ENCODE measurements at places on chromosomes 2 and 18. TPM values are rescaled to one million over a fixed set of nuclear protein-coding genes. Genes with fewer than 3 reads are reported as not detected.

The GNAL gene
- 35.4 TPM for total RNA-seq

The SCN1A gene
- not detected for total RNA-seq

The UGT1A5 gene
- not detected for total RNA-seq

The RESP18 gene
- not detected for total RNA-seq

GRCh38 chr2:55013936-55014335 is 36.3 kb downstream of the RTN4 start:
- H3K4me3 ChIP-seq, result no peak overlapping the region
- peaks cover 48% of the 10 kb centered on the region for H3K4me1 ChIP-seq
- DNase-seq, result no peak
- H3K27ac ChIP-seq, result peak overlapping the region; percentile 93

DNA sequence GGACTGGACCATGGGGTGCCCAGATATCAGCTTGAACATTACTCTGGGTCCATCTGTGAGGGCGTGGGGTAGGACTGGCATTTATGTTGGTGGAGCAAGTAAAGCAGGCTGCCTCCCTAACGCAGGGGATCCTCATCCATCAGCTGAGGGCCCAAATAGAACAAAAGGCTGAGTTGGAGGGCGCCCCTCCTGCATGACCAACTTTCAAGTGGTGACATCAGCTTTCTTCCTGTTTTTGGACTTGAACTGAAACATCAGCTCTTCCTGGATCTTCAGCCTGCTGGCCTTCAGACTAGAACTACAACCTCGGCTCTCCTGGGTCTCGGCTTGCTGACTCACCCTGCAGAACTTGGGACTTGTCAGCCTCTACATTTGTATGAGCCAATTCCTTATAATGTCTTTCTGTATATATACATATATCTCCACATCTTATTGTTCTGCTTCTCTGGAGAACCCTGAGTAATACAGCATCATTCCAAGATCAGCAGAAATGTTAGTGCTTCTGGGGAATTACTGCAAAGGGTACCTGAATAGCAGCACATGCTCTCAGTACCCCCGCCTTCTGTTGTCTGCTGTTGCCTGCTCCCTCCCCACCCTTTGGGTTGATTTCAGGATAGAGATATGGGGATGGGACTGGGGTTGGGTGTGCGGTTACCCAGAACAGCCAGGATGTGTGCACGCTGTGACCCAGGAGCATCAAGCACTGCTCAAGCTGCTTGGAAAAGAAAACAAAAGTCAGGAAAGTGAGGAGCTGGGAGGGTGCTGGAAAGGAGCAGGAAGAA is 20.0 kb downstream of the TMEM127 start:
- no peak overlapping the region for H3K4me3 ChIP-seq
- peaks cover 63% of the 10 kb centered on the region for H3K4me1 ChIP-seq
- no peak overlapping the region for H3K27ac ChIP-seq
- no peak for DNase-seq
- H3K27me3 ChIP-seq, result no peaks in the 10 kb centered on the region
- H3K36me3 ChIP-seq, result no peaks in the 10 kb centered on the region

GRCh38 chr2:138454761-138455160 is 46.8 kb upstream of the SPOPL start:
- H3K4me3 ChIP-seq, result no peak overlapping the region
- H3K27ac ChIP-seq, result no peak overlapping the region
- no peak for DNase-seq
- H3K4me1 ChIP-seq, result no peaks in the 10 kb centered on the region
- H3K27me3 ChIP-seq, result no peaks in the 10 kb centered on the region

DNA sequence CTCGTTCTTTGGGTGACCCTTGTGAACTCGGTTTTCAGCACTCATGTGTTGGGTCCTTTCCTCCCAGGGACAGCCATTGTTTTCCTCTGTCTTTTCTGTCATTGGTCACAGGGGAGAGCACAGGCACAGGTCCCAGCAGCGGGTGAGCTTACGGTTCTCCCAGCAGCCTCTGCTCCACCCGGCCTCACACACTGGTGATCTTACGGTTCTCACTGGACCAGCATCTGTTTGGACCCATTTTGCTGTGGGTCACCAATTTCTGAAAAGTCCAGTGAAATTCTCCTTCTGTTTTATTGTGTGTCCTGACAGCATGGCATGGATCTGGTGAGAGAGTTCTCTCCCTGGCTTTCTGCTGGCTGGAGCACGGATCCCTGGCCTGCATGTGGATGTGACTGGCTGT is 49.8 kb upstream of the ANKRD62 start:
- H3K4me1 ChIP-seq, result no peaks in the 10 kb centered on the region
- no peak overlapping the region for H3K4me3 ChIP-seq
- no peaks in the 10 kb centered on the region for H3K36me3 ChIP-seq

GRCh38 chr2:19547321-19547720 is 188.9 kb upstream of the OSR1 start:
- H3K27ac ChIP-seq, result no peak overlapping the region
- H3K4me1 ChIP-seq, result no peaks in the 10 kb centered on the region
- no peaks in the 10 kb centered on the region for H3K36me3 ChIP-seq
- H3K27me3 ChIP-seq, result no peaks in the 10 kb centered on the region
- no peak for DNase-seq
- no peak overlapping the region for H3K4me3 ChIP-seq

DNA sequence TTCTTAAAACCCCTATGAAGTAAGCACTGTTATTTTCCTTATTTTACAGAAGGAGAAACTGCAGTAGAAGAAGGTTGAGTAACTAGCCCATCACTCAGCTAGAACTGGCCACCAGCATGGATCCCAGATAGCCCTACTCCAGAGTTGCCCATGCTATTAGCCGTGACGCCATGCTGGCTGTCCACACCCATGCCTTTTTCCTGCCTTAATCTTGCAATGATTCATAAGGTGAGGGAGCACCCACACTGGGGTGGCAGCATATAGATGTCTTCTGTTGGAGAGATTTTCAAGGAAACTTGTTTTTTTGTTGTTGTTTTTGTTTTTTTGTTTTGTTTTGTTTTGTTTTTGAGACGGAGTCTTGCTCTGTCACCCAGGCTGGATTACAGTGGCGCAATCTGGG is 204.1 kb upstream of the HAAO start:
- no peak overlapping the region for H3K27ac ChIP-seq
- no peaks in the 10 kb centered on the region for H3K36me3 ChIP-seq
- H3K4me1 ChIP-seq, result no peaks in the 10 kb centered on the region
- no peaks in the 10 kb centered on the region for H3K27me3 ChIP-seq

DNA sequence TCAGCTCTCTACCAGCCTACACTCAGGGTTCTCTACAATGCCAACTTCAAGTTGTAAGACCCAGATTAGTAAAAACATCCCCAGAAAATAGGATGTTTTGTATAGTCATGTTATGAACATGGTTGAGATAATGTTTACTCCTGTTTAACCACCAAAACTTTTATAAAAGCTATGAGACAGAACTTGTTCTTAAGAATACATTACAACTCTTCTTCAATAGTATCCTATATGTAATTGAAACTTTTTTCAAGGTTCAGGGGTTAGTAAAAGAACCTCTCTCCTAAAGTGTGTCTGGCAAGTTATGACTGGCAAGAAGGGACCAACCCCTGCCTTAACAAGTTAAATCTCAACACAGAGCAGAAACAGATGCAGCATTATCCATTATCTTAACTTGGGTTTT is 118.8 kb upstream of the STK17B start:
- DNase-seq, result no peak
- peaks cover 30% of the 10 kb centered on the region for H3K4me1 ChIP-seq
- no peak overlapping the region for H3K4me3 ChIP-seq
- H3K36me3 ChIP-seq, result no peaks in the 10 kb centered on the region
- H3K27me3 ChIP-seq, result no peaks in the 10 kb centered on the region

DNA sequence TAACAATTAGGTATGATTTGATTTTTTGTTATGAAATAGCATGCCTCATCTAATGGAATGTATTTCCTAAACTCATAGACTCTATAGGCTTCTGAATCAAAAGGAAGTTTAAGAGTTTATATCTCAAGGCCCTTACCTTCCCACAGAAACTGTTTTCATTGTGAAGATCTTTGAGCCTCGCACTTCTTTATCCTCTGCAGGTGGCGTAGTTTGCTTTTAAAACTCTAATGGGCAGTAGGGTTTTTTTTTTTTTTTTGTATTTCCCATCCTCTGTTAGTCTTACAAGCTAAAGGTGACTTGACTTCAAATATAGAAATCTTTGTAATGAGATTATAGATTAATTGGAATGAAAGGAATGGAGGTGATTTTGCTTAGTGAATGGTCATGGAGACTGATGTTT is 28.3 kb downstream of the DYNC2LI1 start:
- no peaks in the 10 kb centered on the region for H3K36me3 ChIP-seq
- no peak overlapping the region for H3K27ac ChIP-seq
- H3K27me3 ChIP-seq, result no peaks in the 10 kb centered on the region
- no peaks in the 10 kb centered on the region for H3K4me1 ChIP-seq
- H3K4me3 ChIP-seq, result no peak overlapping the region

Data from gastrocnemius medialis (tissue), 4 donors.